Activated CD8-positive, alpha-beta memory T cell treated with anti-CD3 and anti-CD28 coated beads for 1 hour (primary cell): ENCODE measurements at places on chromosomes 2 and 18.

DNA sequence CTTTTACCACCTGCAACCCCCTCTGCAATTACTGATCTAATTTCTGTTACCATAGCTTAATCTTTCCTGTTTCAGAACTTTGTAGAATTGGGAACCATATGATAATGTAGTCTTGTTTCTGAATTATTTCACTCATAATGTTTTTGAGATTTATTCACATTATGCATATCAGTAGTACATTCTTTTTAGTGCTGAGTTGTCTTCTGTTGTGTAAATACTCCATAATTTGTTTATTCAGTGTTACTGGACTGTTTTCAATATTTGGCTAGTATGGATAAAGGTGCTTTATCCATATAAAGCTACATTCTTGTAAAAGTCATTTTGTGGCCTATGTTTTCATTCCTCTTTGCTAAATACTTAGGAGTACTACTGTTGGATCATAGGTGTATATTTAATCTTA lies 152.5 kb downstream of the TAF4B start:
- DNase-seq, result no peak

DNA sequence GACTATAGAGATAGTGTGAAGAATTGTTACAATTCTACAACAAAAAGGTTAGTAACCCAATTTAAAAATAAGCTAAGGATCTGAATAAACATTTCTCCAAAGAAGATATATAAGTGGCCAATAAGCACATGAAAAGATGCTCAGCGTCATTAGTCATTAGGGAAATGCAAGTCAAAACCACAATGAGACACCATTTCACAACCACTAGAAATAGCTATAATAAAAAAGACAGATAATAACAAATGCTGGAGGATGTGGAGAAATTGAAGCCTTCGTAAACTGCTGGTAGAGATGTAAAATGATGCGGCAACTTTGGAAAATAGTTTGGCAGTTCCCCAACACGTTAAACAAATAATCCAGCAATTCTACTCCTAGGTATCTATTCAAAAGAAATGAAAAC lies 366.5 kb upstream of the POU3F3 start:
- no peak for DNase-seq

- no peak for DNase-seq
Observed at GRCh38 chr2:17191223-17191622, 327.0 kb downstream of the RAD51AP2 start.

GRCh38 chr2:138752197-138752956 lies 27.8 kb downstream of the NXPH2 start:
- DNase-seq, result no peak

DNA sequence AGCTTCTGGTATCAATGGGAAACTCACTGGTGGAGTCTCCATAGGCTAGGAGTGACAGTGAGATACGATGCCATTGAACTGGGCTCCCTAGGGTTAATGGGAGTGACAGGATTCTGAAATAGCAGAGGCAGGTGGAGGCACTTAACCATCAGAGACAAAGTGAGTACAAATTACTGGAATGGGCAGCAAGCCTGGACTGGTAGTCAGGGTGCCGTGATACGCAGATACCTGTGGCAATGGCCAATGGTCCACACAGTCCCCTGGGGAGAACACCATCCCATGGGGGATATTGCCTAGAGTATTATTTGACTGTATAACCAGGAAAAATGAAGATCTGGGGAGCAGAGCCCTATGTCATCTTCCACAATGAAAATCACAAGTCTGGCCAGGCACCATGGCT lies 17.3 kb downstream of the CHCHD5 start:
- DNase-seq, result no peak

GRCh38 chr2:241391892-241392665 lies 36.0 kb downstream of the FARP2 start:
- DNase-seq, result no peak

DNA sequence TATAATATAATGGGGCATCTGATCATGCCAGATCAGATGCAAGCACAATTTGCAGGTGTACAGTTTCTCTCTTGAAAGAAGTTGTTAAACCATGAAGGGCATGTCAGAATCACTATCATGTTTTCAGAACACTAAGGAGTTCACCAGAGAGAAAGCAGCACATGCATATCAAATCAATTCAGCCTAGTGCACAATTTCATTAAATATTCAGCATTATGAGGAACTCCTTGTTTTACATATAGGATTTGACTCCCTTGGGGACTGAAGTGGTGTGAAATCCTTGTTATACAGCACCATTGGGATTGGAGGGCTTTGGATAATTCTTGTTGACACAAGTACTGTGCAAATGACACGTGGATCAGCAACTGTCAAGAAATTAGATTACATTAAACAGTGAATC lies 562.1 kb upstream of the KLHL29 start:
- no peak for DNase-seq

DNA sequence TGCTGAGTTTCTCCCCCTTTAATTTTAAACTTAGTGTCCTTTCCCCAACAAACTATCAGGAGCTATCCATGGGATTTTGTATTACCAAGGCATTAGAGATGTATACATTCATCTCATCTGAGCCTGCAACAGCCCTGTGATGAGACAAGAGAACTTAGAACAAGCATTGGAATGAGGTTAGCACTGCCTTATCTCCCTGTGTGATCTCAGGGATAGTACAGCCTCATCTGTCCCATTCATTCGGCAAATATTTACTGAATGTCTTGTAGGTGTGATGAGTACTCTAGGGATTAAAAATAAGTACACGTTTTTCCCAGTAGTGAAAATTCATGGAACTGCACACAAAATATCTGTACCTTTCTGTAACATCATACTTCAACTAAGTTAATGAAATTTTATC lies 45.6 kb downstream of the PAIP2B start:
- DNase-seq, result no peak

- DNase-seq, result no peak
Observed at GRCh38 chr2:101828257-101828656, 130.8 kb downstream of the MAP4K4 start.

DNA sequence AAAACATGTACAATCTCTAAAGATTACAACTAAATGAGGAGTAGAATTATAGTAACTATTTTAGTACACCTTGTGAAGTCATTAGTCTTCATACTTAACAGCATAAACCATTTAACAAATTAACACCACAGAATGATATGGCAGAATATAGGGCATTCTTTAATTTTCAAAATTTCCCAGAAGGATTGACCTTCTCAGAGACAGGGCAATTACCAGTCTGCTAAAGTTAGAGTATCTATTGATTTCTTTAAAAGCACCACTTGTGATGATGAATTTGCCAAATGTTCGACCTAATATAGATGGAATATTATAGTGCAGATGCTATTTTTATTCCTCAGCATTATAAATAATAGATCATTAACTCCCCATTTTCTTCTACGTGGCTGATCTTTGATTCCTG lies 192.6 kb downstream of the DPP4 start:
- DNase-seq, result no peak

- no peak for DNase-seq
Observed at GRCh38 chr2:69983392-69983966, 22.0 kb upstream of the ASPRV1 start.

- no peak for DNase-seq
Observed at GRCh38 chr2:96501471-96501874, 3.7 kb downstream of the NEURL3 start.

DNA sequence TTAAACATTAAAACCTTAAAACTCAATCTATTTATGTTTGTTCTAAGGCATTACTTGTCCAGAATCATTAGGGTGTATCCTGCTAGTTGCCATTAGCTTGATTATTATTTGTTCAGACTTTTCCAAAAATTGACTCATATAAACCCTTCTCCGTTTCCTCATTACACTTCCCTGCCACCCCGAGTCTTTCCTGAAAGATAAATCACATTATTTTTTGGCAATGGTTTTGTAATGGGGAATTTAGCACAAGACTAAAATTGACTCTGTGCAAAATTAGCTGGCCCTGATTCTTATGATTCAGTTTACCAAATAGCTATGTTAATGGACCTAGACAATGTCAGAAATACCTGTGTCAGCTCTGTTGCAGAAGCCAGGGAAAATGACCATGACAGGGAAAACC lies 112.2 kb upstream of the NT5C1B start:
- DNase-seq, result no peak

DNA sequence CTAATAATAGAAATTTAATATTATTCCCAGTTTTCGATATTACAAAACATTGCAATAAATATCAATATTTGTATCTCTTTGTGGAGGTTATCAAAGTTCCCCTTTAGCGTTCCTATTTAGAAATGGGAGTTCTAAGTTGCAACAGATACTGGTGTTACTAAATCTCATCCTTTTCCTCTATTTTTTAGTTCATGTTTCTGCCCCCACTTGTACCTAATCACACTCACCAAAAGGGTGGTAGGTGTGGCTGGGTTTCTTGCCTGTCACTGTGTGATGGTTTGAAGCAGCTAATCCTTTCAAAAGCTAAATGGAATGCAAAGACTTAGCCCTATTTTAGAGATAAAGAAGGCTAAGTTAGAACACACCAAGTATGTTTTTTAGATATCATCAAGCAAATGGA lies 997.9 kb downstream of the TSN start:
- no peak for DNase-seq

GRCh38 chr18:36406805-36407204 lies 109.3 kb downstream of the FHOD3 start:
- DNase-seq, result no peak

- DNase-seq, result no peak
Observed at GRCh38 chr2:14303366-14304115, 329.0 kb upstream of the LRATD1 start.

GRCh38 chr2:189608170-189608569 lies 27.6 kb upstream of the SLC40A1 start:
- no peak for DNase-seq

DNA sequence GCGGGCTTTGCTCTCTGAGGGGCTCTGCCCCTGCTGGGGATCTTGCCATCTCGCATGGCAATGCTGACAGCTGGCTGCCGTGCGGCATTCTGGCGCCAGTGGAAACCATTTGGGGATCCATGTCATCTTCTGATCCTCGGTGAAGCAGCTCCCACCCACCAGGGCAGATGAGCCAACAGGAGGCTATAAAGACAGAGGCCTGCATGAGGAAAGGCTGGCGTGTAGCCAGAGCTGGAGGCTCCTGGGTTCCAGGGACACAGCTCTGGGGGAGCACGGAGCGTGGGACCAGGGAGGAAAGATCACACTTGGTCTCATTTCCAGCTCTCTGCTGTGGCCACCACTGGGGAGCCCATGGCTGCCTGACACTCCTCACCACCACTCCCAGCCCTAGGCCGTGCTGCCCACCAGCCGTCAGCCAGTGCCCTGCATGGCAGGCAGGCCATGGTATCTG lies 145.8 kb downstream of the ZFP36L2 start:
- DNase-seq, result no peak

DNA sequence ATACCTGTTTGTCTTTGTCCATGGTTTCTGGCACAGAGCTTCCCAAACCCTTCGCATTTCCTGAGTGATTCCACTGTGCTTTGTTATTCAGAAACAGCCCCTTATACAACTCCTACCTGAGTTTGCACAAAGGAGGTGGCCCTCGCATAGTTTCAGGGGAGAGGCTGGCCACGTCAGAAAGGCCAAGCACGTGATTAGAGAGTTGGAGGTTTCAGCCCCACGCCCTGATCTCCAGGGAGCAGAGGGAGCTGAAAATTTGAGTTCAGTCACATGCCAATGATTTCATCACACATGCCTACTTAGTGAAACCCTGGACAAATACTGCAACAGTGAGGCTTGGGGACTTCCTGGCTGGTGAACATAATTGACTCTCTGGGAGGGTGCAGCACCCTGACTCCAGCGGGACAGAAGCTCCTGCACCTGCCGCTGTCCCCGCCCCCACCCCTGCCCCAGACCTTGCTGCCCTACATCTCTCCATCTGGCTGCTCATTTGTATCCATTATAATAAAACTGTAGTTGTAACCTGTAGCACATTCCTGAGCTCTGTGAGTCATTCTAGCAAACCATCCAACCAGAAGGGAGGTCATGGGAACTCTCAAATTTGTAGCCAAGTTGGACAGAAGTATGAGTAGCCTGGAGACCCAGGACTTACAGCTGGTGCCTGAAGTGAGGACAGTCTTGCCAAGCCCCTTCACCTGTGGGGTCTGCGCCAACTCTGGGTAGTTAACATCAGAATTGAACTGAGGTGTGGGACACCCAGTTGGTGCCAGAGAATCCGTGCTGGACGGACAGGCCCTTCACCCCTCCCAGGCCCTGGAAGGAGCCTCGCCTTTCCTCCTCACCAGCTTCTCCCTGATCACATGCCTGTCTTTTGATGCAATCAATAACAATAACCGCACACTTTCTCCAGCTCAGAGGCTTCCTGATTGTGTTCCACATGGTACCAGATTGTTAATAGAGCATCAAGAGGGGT lies 224.3 kb downstream of the ANAPC1 start:
- DNase-seq, result no peak

DNA sequence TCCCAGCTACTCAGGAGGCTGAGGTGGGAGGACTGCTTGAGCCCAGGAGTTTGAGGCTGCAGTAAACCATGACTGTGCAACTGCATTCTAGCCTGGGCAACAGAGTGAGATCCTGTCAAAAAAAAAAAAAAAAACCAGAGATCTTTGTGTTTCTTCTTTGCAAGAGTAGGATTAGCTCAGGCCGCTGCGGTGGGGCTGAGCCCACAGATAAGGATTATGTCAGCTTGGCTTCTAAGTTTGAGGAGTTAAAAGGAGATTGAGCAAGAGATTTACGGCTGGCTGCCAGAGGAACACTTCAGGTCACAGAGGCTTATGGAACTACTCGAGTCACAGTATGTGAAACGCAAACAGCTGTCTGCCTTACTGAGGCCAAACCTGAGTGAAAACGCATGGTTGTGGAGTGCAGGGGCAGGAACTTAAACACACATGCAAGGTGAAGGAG lies 146.7 kb upstream of the L3MBTL4 start:
- DNase-seq, result no peak

GRCh38 chr2:2663401-2664036 lies 332.4 kb upstream of the MYT1L start:
- DNase-seq, result no peak

DNA sequence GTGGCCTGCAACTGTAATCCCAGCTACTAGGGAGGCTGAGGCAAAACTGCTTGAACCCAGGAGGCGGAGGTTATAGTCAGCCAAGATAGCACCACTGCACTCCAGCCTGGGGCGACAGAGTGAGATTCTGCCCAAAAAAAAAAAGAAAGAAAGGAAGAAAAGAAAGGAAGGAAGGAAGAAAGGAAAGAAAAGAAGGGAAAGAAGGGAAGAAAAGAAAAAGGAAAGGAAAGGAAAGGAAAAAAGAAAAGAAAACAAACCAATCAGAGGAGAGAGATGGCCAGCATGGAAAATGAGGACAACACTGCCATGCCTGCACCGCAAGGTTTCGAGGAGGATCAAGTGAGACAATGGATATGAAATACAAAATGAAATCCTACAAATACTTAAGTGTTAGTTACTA lies 34.7 kb downstream of the NOL10 start:
- DNase-seq, result no peak

DNA sequence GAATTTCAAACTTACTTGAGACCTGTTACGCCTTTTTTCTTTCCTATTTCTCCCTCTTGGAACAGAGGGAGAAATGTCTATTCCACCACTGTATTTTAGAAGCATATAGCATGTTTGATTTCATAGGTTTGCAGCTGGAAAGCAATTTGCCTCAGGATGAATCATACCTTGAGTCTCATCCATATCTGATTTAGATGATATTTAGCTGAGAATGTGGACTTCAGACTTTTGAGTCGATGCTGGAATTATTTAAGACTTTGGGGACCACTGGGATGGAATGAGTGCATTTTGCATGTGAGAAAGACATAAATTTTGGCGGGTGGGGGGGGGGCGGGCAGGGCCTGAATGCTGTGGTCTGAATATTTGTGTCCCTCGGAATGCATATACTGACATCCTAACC lies 282.7 kb upstream of the STON1 start:
- no peak for DNase-seq

GRCh38 chr2:107589079-107589491 lies 237.6 kb upstream of the RGPD4 start:
- DNase-seq, result no peak

GRCh38 chr2:28282861-28283646 lies 109.6 kb upstream of the FOSL2 start:
- DNase-seq, result no peak
